Fibroblast of upper back skin (primary cell): ENCODE measurements at places on chromosomes 13 and 19.

DNA sequence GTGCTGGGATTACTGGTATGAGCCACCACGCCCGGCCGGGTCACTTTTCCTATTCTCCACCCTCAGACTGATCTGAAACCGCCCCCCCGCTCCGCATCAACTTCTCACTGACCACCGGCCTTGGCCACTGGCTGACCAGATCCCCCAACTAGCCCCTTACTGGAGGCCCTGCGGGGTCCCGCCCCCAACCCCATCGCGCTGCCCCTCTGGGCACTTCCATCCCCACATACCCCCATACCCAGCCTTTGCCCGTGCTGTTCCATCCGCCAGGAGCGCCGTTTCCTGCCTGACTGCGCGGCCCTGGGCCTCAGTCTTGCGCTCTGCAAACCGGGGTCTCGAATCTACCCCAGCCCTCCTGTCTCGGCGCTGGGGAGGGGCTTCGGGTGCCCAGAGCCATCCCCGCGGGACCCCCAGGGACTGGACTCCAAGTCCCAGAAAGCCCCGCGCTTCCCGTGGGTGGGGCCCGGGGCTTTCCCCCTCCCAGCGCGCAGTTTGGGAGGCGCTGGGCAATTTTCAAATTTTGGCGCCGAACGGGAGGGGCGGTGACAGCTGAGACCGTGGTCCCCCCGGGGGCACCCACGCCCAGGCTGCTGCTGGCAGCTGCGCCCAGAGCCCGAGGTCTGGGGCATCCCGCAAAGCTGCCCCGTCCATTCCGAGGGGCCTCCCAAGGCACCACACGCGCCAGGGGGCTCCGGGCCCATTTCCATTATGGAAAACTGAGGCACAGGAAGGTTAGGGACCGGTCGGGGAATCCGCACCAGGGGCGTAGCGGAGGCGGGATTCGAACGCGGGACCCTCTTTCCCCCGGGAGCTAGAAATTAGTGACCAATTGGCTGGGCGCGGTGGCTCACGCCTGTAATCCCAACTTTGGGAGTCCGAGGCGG lies 5.2 kb upstream of the LMNB2 start:
- DNase-seq: peak; percentile 76

DNA sequence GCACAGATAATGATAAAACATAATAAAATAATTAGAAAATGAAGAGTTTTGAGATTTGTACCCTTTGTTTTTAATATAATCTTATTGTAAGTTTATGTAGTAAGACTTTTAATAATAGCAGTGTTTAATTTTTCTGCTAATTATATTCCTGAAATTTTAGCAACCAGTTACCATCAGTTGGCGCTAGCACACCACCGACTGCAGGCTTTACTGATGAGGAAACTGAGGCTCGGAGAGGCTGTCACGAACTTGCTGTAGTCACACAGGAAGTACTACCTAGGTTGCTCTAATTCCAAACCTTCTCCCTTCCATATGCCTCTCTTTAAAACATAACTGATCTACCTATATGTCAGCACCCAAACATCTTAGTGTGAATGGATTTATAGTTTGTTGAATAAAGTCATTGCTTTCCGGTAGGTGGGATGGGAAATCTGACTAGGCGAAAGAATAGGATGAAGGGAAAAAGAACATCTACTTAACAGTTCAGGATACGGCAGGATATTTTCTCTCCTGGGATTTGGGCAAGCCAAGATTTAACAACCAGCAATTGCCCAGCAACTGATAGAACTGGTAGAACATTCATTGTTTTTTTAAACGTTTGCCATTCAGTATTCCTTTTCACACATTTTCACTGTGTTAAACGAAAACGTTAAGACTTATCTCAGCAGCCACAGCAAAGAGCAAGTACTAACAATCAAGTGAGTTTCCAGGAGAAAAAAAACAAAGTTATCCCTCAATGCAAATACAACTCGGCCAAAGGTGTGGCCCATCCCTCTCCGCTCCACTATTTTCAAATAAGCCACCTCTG lies 822 bp upstream of the RFXAP start:
- no peak for DNase-seq

DNA sequence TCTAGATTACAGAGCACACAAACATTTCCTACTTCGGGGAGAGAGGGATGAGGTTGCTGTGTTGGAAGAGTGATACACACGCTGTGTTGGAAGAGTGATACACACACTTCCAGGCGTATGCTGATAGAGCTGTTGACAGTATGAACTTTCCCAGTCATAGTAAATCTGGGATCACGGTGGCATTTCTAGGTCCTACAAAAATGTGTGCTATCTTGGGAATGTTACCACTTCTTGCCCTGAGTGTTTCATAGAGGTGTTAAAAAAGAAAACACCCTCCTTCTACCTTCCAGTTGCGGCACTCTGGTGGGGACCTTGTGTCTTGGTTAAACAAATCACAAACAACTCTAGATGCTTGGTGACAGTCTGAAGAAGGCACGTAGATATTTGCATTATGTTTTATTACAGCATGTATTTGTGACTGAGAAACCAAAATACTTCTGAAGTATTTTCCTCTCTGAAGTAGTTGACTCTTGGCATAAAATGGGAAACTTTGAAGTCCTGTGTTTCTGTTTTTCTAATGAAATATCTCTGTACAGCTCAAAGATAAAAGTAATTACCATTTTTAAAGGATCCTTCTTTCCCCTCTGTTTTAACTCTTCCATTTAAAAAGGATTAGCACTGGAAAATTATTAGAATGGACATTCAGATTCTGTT lies 52.5 kb downstream of the ARHGAP35 start:
- no peak for DNase-seq

DNA sequence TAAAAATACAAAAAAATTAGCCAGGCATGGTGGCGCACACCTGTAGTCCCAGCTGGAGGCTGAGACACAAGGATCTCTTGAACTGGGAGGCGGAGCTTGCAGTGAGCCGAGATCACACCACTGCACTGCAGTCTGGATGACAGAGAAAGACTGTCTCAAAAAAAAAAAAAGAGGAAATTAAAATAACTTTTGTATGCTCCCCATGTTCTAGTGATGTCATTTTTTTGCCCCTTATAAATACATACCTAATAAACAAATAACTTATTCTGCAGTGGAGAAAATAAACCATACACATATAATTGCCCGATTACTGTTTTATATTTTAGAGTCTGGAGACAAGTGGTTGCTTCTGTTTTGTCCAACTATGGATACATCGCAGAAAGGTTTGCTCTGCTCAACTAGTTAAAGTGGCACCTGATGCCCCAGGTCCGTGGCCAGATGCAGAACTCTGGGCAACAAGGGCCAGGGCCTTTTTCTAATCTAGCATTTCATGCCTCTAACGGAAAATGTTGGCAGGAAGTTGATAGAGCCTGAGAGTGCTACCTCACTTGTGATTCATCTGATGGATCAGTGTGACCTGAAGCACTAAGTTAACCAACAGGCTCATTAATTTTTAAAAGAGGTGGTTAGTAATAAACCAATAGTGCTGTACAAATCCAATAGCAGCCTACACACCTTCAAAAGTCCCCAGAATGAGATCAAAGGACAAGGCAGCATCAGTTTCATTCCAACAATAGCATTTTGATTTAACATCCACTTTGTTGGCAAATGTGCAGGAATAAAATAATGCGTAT lies 18.8 kb downstream of the UBE2L5 start:
- DNase-seq: no peak

DNA sequence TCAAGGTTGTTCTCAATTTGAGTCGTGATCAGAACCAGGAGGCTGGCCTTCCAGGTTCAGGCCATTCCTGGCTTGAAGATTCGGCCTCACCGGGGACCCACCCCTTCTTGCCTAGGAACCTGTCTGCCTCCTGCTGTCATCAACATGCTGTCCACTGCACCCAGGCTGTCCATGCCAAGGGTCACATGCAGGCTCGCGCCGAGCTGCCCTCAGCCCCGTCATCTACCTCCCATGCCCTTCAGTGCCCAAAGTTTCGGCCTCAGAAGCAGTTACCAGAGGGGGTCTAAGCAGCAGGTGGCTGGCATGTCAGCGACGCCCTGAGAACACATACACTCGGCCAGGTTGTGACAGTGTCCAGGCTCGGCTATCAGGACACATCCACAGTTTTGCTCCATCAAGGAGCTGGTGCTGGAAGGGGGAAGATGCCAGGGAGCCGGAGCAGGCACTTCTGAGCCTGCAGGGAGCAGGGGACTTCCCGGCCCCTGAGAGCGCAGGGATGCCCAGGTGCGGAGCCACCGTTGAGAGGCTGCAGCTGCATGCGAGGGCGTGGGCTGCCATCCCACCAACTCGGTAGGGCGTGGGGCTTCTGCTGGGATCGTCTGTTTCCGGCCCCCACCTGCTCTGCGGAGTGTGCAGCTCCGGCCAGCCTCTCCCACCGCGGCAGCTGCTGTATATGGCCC lies 590.9 kb upstream of the SLITRK5 start:
- no peak for DNase-seq

GRCh38 chr19:3042621-3043267 lies 13.7 kb upstream of the TLE2 start:
- DNase-seq: no peak

- no peak for DNase-seq
These were observed 19.3 kb upstream of the DOCK9 start for GRCh38 chr13:98997011-98997730.

DNA sequence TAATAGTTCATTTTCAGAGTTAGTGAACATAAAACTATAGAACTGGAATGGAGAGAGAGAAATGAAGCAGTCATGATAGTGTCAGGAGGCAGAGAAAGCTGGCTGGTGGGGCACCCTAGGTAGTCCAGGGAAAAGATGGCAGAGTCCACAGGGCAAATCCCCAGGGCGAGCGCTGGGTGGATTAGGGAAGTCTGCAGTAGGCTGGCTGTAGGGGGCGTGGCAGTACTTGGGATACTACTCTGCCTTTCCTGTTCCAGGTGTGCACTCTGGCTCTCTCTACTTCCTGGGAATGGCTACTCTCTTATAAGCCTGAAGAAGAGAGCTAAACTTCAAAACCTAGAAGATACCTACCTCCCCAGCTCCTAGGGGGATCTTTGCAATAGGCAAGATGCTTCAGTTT lies 232.9 kb upstream of the SLC10A2 start:
- no peak for DNase-seq

DNA sequence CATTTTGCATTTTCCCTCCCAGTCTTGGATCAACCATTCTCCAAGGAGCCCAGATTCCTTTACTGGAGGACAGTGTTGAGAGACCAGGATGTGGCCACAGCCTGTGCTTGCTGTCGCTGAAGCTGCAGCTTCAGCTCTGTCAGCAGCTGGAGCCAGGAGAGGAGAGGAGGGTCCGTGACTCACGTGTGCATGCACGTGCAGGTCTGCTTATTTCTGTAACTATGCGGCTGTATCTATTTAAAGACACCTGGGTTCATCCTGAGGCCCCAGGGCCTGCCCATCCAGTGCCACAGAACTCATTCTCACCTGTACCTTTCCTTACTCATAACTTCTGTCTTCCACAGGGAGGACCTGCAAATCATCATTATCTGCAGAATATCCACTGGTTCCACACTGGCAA lies 8.2 kb upstream of the LAMP1 start:
- DNase-seq: no peak

DNA sequence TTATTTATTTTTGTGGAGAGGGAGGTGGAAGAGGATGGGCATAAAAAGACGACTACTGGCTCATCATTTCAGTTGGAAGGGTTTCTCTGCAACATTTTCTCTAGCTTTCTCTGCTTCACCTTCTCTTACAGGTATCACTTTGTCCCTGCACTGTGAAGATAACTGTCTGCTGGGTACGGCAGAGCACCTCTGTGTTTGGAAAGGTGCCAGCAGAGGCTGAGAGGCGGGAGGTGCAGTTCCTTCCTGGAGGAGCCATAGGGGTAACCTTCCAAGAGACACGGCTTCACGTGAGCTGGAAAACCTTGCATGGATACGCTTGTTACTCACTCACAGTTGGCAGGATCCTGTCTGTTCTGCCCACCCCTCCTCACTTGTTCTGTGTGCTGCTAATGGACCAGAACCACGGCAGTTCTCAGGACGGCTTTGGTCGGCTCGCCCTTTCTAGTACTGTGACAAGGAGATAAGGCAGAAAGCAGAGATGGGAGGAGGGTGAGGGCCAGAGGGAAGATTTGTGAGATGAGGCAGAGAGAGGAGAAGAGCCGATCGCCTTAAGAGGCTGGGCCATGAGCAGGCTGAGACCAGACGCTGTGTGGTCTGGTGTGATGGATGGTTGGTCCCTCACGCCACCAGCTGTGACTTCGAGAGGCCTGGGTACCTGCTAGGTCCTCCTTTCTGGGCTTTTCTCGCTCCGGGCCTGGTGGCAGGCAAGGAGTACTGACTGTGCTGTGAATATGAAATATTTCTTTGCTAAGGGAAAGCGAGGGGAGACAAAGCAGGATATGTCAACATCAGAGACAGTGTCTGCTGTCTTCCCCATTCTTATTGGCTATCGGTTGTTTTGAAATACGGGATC lies 66.8 kb downstream of the MRPL57 start:
- no peak for DNase-seq

GRCh38 chr13:80400865-80401426 lies 60.0 kb upstream of the SPRY2 start:
- DNase-seq: no peak

- DNase-seq: no peak
These were observed at the start of gene LEUTX for GRCh38 chr19:39778763-39779162. TSS of gene LEUTX (plus strand) at chr19:39778854. CDS start at chr19:39778921, 67 bp downstream.

GRCh38 chr19:54558339-54558738 lies 15.3 kb upstream of the LILRA2 start:
- DNase-seq: no peak

DNA sequence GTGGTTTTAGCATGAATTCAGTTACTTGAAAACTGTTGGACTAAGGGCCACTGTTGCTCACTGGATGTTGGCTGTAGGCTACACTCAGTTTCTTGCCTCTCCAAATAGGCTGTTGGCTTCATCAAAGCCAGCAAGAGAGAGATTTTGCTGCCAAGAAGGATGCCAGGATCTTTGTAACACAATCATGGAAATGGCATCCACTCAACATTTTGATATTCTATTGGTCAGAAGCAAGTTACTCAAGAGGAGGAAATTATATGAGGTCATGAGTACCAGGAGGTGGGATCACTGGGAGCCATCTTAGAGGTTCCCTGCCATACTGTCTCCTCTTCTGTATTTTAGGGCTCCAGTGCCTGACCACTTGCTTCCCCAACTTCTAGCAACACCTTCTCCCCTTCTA lies 30.6 kb downstream of the SYDE1 start:
- DNase-seq: no peak
